ENCODE measurements at places on chromosomes 1 and 21.

GRCh38 chr21:31030367-31031106 lies 7.7 kb downstream of the KRTAP19-8 start:
- no peaks in the 10 kb centered on the region for H3K27me3 ChIP-seq
- no peak overlapping the region for H3K4me3 ChIP-seq
- no peaks in the 10 kb centered on the region for H3K36me3 ChIP-seq

GRCh38 chr1:80245813-80246212 lies 1239.3 kb upstream of the ADGRL4 start:
- H3K4me1 ChIP-seq = no peaks in the 10 kb centered on the region
- no peaks in the 10 kb centered on the region for H3K36me3 ChIP-seq
- no peak for DNase-seq
- H3K27ac ChIP-seq = no peak overlapping the region

- no peaks in the 10 kb centered on the region for H3K4me1 ChIP-seq
- H3K36me3 ChIP-seq = peaks cover 25% of the 10 kb centered on the region
- H3K27me3 ChIP-seq = no peaks in the 10 kb centered on the region
- H3K4me3 ChIP-seq = no peak overlapping the region
Measured at GRCh38 chr21:43937891-43938309, 72.9 kb downstream of the AGPAT3 start.

DNA sequence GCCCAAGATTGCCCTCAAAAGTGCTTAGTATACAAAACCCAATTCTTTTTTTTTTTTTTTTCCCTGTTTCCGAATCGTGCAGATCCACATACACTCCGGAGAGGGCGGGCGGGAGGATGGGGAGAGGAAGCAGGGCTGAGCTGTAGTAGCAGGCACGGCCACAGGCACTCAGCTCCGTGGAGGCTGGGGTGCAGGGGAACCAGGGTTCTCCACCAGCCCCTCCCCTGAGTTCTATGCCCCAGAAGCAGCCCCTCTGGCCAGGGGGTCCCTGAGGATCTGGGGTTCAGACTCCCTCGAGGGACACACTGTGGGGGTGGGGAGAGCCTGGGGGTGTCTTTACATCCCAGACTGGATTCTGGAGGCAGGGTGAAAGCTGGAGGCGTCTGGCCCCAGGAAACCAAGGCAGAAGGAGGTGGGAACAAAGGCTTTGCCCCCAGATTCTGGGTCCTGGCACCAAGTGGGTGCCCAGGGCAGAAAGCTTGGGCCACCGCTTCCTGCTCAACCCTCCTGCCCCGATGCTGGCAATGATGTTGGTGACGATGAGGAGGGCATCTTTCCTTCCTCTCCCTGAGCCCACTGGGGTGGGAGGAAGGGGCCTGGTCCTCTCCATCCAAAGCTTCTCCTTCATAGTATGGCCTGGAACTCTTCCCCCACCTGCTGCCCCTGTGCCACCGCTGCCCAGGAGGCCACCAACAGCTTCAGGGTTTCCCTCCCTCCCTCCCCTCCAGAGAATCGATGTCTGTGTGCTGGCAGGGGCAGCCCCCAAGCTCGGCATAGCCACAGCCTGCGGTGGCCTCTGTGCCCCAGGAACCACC lies 106.4 kb upstream of the TARDBP start:
- H3K27me3 ChIP-seq = peaks cover 9% of the 10 kb centered on the region
- no peak for DNase-seq
- no peak overlapping the region for H3K4me3 ChIP-seq
- no peak overlapping the region for H3K27ac ChIP-seq
- no peaks in the 10 kb centered on the region for H3K36me3 ChIP-seq

DNA sequence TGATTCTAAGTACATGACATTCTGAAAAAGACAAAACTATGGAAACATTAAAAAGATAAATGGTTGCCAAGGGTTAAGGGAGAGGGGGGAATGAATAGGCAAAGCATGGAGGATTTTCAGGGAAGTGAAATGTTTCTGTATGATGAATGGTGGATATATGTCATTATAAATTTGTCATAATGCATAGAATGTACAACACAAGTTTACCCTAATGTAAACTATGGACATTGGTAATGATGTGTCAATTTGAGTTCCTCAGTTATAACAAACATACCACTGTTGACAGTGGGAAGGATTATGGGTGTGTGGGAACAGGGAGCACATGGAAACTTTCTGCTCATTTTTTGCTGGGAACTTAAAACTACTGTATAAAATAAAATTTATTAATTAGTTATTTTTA lies 427.1 kb upstream of the ESRRG start:
- H3K27me3 ChIP-seq = no peaks in the 10 kb centered on the region
- no peak overlapping the region for H3K27ac ChIP-seq
- no peaks in the 10 kb centered on the region for H3K4me1 ChIP-seq
- H3K4me3 ChIP-seq = no peak overlapping the region
- no peaks in the 10 kb centered on the region for H3K36me3 ChIP-seq
- no peak for DNase-seq

DNA sequence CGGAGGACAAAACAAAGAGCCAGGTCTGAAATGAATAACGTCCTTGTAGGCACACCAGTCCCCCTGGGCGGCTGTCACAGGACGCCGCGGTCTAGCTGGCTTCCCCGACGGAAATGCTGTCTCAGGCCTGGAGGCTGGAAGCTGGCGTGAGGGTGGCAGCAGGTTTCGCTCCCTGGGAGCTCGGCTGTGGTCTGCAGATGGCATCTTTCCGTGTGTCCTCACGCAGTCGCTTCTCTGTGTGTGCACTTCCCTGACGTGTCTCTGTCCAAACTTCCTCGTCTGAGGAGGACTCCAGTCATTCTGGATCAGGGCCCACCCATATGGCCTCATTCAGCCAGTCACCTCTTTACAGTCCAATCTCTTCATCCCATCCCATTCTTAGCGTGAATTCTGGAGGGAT lies 14.2 kb downstream of the TNFRSF14 start:
- H3K27me3 ChIP-seq = no peaks in the 10 kb centered on the region
- no peak overlapping the region for H3K27ac ChIP-seq
- H3K4me1 ChIP-seq = no peaks in the 10 kb centered on the region
- H3K36me3 ChIP-seq = no peaks in the 10 kb centered on the region
- no peak overlapping the region for H3K4me3 ChIP-seq
- no peak for DNase-seq

GRCh38 chr1:12620931-12621330 lies 2.9 kb upstream of the DHRS3 start:
- DNase-seq = no peak
- H3K36me3 ChIP-seq = no peaks in the 10 kb centered on the region
- H3K27ac ChIP-seq = no peak overlapping the region
- H3K4me1 ChIP-seq = peaks cover 10% of the 10 kb centered on the region
